ENCODE measurements at places on chromosomes 3 and 15.

GRCh38 chr3:179732661-179733348, 80.0 kb downstream of the USP13 start:
- no peaks in the 10 kb centered on the region for H3K27me3 ChIP-seq
- H3K27ac ChIP-seq: no peak overlapping the region
- H3K4me1 ChIP-seq: no peaks in the 10 kb centered on the region
- H3K36me3 ChIP-seq: peaks cover 17% of the 10 kb centered on the region
- ATAC-seq: no peak

DNA sequence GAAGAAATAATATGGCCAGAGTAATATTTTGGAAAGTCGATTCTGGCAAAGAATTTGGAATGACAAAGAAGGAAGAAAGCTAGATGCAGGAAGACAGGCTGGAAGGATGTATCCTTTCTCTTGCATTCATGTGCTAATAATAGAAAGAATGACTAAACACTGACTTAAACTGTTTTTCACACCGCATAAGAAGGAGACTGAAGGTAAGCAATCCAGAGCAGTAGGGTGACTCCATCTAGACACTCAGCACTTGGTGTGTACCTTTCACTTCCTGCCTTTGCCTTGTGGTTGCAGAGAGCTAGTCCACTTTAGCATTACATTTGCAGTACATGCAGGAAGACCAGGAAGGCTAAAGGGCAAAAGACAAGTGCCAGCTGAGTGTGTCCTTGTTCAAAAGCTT, 234.6 kb downstream of the RBMS3 start:
- peak; percentile 50 for ATAC-seq
- no peaks in the 10 kb centered on the region for H3K27me3 ChIP-seq
- H3K27ac ChIP-seq: no peak overlapping the region
- H3K36me3 ChIP-seq: no peaks in the 10 kb centered on the region
- H3K4me3 ChIP-seq: no peak overlapping the region
- H3K4me1 ChIP-seq: no peaks in the 10 kb centered on the region

DNA sequence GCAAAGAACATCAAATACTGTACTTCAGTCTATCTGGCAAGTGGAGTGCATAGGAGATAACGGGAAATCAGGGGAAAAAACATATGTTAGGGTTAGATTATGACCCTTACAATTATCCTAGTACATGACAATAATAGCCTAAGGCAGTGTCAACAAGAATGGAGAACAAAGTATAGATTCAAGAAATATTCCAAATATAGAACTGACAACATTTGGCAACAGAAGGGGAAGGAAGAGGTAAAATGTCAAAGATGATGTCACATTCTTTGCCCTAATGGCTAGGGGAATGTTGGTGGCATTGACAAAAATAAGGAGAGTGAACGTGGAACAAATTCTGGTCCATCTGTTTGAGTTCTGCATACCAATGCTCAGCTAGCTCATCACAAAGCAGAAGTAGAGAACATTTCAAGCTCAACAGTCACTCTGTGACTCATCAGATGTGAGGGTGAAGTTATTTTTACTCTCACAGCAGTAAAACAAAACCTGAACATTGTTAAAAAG, 15.5 kb upstream of the ATP8B4 start:
- H3K36me3 ChIP-seq: peaks cover 11% of the 10 kb centered on the region
- peak overlapping the region; percentile 94 for H3K27ac ChIP-seq
- H3K27me3 ChIP-seq: no peaks in the 10 kb centered on the region

DNA sequence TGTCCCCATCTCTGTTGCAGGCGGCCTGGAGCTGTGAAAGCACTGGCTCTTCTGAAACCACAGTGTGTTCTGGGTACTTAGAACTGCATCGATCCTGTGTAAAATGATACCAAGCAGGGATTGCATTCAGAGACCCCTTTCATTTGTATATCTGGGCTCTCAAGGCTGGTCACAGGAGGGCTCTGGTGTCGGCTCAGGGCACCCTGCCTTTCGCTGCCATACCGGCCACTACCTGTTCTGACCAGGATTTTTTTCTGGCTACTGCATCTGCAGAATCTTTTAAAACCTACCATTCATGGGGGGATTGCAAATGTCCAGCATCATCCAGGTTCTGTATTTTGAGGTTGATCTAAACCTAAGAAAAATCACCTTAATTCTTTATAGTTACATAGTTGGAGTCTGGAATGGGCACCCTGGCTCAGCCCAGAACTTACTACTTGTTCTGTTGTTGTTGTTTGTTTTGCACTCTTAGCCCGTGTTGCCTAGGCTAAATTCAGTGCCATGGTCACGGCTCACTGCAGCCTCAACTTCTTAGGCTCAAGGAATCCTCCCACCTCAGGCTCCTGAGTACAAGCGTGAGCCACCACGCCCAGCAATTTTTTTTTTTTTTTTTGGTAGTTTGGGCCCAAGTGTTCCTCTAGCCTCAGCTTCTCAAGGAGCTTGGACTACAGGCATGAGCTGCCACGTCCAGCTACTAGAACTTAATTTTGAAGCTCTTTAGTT, 52.7 kb downstream of the TRIM71 start:
- H3K4me3 ChIP-seq: no peak overlapping the region
- no peaks in the 10 kb centered on the region for H3K4me1 ChIP-seq
- no peaks in the 10 kb centered on the region for H3K36me3 ChIP-seq
- peaks cover 4% of the 10 kb centered on the region for H3K27me3 ChIP-seq
- no peak for ATAC-seq
- H3K27ac ChIP-seq: no peak overlapping the region

GRCh38 chr3:10268116-10268515, 19.9 kb downstream of the TATDN2 start:
- ATAC-seq: no peak
- H3K27ac ChIP-seq: peak overlapping the region; percentile 69
- H3K36me3 ChIP-seq: peaks cover 100% of the 10 kb centered on the region
- H3K27me3 ChIP-seq: no peaks in the 10 kb centered on the region
- no peak overlapping the region for H3K4me3 ChIP-seq

DNA sequence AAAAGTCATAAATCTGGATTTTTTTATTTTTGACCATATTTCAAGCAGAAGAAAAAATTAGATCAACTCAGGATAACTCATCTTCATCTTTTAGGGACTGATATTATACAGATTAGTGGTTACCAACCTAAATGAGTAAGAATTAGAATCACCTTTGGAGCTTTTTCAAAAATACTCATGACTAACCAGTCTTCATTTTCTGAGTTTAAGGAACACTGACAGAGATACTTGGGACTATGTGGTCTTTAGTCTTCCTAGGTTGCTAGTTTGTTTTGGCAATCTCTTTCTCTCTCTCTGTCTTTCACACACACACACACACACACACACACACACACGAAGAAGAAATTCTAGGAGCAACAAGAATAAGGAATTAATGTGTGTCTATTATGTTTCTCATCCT, 50.1 kb downstream of the TMOD3 start:
- H3K27me3 ChIP-seq: no peaks in the 10 kb centered on the region
- H3K27ac ChIP-seq: peak overlapping the region; percentile 75
- ATAC-seq: peak; percentile 85
- peaks cover 28% of the 10 kb centered on the region for H3K4me1 ChIP-seq
- H3K4me3 ChIP-seq: no peak overlapping the region
- H3K36me3 ChIP-seq: peaks cover 76% of the 10 kb centered on the region
